ENCODE measurements at places on chromosomes 7 and 10.

DNA sequence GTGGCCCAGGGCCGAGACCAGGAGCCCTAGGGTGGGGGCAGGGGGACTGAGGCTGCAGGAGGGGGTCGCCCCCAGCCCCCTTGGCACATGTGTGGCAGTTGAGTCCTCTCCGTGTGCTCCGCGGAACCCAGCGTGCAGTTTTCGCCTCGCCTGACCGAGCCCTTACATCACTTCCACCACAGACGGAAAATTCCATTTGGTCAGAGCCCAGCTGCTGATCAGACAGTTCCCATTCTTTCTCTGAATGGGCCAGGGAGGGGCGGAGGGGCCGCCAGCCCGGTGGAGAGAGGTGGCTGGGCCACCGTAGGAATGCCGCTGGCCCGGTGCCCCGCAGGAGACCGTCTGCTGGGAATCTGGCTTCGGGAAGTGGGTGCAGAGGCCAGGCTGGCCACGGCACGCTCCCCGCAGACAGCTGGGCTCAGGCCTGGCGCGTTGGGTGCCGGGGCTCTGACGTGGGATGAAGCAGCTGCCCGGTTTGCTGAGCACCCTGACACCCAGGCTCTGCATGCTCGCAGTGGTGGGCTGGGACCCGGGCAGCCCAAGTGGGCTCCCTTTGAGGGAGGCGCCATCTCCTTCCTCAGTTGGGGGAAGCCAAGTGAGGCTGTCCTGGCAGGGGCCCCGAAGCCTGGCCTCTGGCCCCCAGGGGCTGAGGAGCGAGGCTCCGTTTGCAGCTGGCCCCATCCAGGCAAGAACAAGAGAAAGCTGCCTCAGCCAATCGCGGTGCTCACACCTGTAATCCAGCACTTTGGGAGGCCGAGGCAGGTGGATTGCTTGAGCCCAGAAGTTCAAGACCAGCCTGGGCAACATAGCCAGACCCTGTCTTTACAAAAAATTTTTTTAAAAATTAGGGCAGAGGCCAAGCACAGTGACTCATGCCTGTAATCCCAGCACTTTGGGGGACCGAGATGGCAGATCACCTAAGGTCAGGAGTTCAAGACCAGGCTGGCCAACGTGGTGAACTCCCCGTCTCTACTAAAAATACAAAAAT is 9.9 kb downstream of the TTYH3 start:
- peak; percentile 96 for DNase-seq

- DNase-seq, result no peak
These were observed 18.5 kb downstream of the KIAA1549 start for GRCh38 chr7:138962561-138963270.

GRCh38 chr10:31526681-31527080 is 207.7 kb downstream of the ZEB1 start:
- DNase-seq, result no peak

GRCh38 chr7:108805808-108806397 is 236.2 kb downstream of the DNAJB9 start:
- no peak for DNase-seq

- DNase-seq, result no peak
These were observed 557 bp upstream of the LSM8 start for GRCh38 chr7:118183428-118183785.
